NCI-H460 (cell line): ENCODE measurements at places on chromosomes 7 and 10. TPM values are rescaled to one million over a fixed set of nuclear protein-coding genes. Genes with fewer than 3 reads are reported as not detected.

DNA sequence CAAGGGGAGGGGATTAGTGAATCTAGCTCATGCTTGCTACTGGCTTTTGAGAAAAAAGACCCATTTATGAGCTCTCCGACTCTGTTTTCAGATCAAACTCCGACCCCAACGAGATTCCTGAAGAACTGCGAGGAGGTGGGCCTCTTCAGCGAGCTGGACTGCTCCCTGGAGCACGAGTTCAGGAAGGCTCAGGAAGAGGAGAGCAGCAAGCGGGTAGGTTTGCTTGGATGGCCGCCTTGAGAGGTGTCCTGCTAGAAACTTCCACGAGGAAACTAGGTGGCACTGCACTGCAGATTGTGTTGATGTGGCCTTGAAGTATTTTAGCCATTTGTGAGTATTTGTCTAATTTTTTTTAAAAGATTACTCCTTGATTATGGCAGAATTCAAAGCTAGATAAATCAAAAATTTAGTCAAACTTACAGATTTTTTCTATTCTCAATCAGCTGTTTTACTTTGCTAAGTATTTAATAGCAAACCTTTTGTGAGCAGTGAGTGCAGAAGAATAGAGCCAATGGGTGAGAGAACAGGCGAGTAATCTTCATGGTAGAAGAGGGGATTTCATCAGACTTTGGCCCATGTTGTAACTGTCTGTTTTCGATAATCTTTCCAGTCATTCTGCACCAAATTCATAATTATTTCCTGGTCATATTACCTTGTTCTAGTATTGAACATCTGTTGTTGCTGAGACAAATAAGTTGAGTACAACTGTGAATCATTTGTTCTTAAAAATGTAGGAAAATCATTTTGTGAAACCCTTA is 95.4 kb downstream of the CREB5 start:
- DNase-seq, result no peak

DNA sequence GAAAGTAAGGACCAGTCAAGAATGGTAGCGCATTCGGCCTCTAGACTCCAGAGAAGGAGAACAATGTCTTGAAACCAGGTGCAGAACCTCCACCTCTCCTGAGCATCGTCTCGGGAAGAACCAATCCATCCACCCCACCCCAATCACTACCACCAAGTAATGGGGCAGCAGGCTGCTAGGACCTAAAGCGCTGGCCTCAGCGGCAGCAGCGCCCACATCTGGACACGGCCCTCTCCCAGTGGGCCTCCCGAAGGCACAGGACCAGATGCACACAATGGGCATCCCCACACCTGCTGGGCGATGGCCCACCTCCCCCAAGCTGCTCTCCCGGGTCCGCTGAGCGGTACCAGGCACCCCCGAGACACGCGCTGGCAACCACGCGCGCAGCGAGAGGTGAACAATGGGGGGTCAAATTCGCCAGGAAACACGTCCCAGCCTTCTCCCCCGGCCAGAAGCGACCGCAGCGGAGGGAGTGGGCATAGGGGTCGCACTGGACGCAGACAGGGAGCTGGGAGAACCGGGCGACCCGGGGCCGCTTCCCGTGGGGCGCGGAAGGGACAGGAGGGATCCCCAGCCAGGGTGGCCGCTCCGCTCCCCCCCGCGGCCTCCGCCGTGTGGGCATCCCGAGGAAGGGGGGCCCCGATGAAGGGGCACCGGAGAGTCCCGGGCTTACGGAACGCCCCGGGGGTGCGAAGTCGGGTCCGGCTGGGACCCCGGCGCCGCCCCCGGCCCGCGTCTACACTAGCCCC is 506 bp downstream of the CTTNBP2 start:
- no peak for DNase-seq

- DNase-seq, result no peak
These were observed 439.6 kb downstream of the GRID1 start for GRCh38 chr10:85926986-85927385.

DNA sequence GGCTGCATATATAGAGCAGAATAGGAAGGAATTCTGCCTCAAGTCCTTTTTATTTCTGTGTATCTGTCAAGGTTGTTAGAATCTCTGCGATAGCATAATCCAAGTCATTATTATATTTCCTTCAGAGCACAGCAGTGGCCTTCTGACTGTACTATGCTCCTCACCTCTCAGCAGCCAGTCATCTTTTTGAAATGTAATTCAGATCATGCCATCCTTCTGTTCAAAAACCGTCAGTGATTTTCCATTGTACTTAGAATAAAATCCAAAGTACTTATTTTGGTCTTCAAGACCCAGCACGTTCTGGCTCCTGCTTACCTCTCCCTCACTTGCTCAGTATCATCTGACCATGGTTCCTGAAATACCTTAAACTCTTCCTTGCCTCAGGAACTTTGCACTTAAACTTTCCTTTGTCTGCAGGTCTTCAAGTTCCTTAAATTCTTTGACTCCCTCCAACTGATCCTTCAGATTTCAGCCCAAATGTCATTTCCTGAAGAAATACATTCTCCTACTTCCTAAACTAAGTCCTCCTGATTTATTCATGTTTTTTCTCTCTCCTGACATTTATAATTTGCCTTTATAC is 112.4 kb downstream of the ST7 start:
- DNase-seq, result no peak

- no peak for DNase-seq
These were observed 4.0 kb upstream of the GCK start for GRCh38 chr7:44193011-44193802.

Gene HOXA6
- 6.7 and 8.3 TPM in 2 replicates for total RNA-seq
